Posterior cingulate gyrus (tissue), 11 donors: ENCODE measurements at places on chromosomes 1 and 21.

DNA sequence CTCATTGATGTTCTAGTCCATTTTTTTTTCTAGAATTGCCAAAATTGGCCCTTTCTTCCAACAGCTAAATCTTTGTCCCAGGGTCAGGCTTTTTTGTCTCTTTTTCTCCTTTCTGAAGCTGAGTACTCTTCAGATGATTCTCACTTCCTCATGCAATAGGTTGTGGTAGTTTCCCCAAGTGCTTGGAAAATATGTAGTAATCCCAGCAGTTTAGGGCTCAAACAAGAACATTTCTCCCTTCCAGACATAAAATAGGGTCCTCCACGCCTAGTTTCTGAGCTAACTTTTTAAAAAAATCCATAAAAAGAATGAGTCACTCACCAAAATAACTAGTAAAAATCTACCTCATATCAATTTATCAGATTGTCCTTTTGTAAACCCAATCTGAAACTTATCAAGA, 10.0 kb upstream of the MCOLN3 start:
- no peak for DNase-seq

DNA sequence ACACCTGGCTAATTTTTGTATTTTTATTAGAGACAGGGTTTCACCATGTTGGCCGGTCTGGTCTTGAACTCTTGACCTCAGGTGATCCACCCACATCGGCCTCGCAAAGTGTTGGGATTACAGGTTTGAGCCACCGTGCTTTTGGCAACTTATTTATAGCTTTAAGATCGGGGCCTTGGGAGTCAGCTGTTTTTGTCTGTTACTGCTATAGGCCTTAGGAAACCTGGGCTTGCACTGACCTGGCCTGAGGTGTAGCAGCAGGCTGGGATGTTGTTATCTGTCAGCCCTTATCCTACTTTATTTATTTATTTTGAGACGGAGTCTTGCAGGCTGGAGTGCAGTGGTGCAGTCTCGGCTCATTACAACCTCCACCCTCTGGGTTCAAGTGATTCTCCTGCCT, 11.4 kb downstream of the SZRD1 start:
- no peak for DNase-seq

DNA sequence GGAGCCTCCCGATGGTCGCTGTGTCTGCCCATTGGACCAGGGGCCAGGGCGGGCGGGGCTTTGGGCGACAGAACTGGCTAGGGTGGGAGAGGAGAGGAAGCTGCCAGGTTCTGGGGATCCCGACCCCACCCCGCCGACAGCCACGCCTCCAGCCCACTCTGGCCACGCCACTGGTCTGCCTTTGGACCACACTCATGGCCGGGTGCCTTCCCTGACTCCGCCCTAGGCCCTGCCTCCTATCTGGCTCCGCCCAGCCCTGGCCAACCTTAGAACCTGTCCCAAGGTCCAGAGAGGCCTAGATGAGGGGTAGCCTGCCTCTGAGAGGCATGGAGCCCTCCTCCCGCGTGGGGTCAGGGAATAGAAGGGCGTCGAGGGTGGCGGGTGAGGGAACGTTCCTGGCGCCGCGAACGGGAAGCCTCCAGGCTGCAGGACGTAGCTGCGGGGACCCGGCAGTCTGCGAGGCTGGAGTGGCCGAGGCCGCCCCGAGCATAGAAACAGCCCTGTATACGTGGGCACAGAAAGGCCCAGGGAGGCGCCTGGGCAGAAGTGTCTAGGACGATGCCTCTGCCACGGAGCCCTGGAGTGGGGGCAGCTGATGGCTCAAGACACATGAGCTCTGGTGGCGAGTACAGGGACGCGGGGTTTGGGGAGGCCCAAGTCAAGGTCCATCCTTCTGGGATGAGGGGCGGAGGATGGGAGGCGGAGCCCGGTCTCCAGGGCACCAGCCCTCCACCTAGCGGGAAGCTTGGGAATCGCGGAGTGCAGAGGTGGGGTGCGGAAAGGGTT, 11.5 kb upstream of the COL16A1 start:
- peak; percentile 79 for DNase-seq

DNA sequence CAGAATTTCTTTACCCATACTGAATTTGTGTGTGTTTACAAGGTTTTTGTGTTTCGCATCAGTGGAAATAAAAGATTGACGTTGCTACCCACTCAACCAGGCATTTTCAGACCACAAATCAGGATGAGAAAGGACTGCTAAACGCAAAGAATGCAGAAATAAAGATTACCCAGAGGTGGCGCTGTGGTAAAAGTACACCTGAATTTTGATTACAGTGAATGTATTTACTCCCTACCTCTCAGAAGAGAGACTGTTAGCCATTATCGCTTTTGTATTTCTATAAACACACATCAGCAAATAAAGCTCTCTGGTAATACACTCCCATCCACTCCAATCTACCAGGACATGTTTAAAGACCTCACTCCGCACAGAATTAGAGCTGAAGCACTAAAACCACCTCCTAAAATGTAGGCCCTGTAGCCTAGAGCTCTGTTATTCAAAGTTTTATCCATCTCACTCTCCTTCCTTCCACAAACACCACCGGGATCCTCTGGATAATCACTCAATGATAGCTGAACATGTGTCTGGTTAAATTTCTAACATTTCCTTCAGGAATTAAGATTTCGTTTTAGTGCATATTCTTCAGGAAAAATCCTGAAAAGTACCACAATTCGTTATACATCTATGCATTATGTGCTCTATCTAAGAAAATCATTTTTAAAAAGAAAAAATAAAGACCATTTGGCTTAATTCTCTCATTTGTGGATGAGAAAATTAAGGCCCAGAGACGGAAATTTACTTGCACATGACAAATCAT, 2.5 kb upstream of the LMO4 start:
- no peak for DNase-seq

DNA sequence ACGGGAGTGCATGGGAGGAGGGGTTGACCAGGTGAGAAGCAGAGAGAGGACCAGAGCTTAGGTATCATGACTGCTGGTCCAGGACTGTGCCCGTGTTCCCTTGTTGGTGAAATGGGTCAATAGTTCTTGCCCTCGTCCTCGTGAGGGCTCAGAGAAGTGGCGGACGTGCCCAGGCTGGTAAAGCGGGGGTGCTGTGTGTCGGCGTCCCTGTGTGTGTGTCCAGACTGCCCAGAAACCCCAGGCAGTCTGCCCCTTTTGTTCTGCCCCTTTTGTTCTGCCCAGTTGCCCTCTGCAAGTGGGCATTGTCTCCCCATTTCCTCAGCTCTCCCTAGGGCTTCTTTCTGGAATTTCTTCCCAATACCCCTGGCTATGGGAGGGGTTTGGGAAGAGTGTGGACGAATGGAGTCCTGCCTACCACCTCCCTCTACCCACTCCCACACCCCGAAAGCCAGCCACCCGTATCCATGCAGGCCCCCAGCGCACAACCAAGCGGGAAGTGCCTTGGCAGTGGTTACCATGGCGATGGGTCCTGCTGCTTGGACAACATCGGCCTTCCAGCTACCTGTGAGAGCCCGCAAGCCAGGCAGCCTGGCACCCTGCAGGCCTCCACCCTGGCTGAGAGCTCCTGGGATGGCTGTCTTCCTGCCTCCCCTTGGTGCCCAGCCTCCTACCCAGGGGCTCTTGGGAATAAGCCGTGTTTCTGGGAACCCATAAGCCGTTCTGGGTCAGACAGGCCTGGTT, 34.7 kb downstream of the ACOT11 start:
- DNase-seq = peak; percentile 83

DNA sequence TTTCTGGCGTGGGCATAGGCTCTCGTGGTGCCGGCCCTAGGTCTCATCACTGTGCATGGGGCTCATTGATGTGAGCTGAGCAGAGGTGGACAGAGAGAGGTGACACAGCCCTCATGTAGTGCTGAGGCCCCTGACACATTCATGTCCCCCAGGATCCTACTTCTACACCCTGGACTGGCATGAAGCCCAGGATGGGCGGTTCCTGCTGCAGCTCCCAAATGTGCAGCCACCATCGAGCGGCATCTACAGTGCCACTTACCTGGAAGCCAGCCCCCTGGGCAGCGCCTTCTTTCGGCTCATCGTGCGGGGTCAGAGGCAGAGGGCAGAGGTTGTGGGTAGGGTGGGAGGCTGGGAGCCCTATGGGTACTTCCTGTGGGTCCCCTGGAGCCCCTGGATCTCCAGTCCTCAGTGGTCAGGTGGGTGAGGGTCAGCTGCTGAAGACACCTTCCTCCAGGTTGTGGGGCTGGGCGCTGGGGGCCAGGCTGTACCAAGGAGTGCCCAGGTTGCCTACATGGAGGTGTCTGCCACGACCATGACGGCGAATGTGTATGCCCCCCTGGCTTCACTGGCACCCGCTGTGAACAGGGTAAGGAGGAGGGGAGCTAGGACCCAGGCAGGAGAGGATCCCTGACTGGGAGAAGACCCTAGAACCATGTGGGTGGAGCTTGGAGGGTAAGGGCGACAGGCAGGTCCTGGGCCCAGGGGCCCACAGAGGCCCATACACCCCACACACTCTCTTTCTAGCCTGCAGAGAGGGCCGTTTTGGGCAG, 6.1 kb downstream of the TIE1 start:
- DNase-seq = peak; percentile 59

DNA sequence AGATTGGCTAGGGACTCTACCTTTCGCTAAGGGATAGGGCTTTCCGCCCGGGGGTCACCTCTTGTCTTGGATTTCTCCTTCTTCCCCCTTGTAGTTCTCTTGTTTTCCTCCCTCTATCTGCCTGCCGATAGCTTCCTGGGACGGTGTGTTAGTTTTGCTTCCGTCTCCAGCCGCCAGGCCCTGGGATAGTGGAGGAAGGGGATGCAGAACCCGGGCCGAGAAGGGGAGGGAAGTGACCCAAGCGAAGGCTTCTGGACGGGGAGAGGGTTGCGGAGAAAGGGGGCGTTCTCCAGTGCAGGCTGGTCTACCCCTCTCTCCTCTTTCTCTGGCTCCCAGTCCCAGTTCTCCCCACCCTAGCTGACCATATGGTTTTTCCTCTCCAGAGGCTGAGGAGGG, 871 bp downstream of the TUFT1 start:
- DNase-seq = no peak

- no peak for DNase-seq
Measured at GRCh38 chr1:213163278-213163711, 112.3 kb downstream of the RPS6KC1 start.

DNA sequence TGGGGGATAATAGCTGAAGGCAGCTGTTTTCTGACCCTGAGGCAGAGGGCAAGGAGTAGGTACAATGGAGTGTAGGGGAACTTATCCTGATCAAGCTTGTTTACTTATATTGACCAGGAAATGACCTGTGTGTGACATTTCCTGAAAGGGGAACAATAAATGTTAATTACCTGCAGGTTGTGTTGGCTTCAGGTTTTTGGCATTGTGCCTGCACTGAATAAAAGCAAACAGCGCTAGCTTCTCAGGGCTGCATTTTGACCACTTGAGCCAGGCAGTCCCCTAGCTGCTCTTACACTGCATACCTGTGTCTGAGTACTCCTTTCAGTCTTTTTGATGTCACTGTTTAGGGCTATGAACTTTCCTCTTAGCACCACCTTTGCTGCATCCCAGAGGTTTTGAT, 40.6 kb downstream of the DRAM2 start:
- no peak for DNase-seq

DNA sequence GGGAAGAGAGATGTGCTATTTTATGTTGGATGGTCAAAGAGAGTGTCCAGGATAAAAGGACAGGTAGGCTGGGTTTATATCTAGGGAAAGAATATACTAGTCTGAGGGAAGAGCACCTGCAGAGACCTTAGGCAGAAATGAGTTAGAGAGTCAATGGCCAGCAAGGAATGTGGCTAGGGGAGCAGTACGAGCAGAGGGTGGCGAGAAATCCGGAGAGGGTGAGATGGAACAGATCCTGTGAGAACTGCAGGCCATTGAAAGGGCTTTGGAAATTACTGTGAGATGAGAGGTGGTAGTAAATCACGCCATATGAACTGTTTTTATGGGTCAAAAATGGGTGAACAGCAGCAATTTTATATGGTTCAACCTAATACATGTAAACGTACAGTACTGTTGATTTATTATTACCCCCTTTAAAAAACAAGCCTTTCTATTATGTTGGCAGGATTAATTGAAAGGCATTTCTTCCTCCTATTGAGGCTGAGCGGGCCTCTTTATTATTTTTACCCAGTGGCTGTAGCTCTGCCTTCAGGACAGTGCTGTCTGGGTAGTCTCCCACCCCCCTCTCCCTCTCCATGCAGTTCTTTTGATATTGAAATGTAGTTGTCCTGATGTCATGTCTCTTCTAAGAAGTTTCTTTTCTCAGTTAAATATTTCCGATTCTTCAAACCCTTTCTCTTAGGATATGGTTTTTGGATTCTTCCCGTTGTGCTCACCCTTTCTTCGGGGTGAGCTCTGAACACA, 75.2 kb upstream of the CD1D start:
- no peak for DNase-seq

GRCh38 chr1:210057593-210057992, 119.6 kb downstream of the SYT14 start:
- no peak for DNase-seq

GRCh38 chr1:20729990-20730689, 2.4 kb downstream of the SH2D5 start:
- no peak for DNase-seq

GRCh38 chr1:154730259-154730658, 122.3 kb upstream of the ADAR start:
- no peak for DNase-seq
